ENCODE measurements at places on chromosomes 1 and 21.

DNA sequence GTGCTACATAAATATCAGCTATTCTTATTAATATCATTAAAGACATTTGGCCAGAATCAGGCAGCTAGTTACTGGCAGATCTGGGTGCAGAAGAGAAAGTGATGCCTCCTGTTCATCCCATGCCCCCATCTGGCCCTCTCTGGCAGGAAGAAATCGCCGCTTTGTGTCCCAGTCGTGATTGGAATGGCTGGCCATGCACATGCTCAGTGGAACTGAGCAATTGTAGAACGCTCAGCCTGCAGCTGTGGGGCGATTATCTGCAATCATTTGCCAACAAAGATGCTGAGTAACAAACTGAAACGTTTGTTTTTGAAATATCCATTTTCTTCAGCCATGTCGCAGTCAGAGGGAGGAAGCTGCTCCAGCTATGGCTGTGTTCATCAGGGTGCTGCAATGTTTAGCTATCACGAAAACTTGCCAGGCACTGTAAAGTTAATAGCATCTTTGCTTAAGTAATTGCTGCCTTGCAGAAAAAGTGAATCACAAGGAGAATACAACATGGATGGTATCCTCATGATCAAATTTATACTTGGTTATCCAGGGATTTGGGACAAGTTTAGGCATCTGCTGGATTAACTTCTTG is 36.5 kb downstream of the NGF start:
- no peaks in the 10 kb centered on the region for H3K27me3 ChIP-seq
- DNase-seq, result no peak
- H3K4me1 ChIP-seq, result peaks cover 10% of the 10 kb centered on the region
- H3K4me3 ChIP-seq, result no peak overlapping the region

DNA sequence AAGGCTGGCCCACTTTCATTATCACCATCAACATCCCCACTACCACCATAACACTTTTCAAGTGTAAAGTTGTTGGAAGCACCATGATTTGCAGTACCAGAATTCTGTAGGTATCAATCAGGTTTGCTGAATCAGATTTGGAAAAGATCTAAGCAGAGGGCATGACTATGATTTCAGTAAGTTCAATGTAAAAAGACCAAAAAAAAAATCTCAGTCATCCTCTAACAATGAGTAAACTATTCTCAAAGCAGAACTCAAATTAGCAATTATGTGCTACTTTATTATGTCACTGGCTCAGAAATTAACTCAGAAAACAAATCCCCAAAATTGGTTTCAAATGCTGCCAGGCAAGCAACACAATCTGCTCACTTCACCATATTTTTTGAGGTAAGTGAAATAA is 187.8 kb upstream of the HP1BP3 start:
- H3K4me1 ChIP-seq, result no peaks in the 10 kb centered on the region
- H3K4me3 ChIP-seq, result no peak overlapping the region
- H3K27ac ChIP-seq, result no peak overlapping the region
- DNase-seq, result no peak
- H3K27me3 ChIP-seq, result no peaks in the 10 kb centered on the region

DNA sequence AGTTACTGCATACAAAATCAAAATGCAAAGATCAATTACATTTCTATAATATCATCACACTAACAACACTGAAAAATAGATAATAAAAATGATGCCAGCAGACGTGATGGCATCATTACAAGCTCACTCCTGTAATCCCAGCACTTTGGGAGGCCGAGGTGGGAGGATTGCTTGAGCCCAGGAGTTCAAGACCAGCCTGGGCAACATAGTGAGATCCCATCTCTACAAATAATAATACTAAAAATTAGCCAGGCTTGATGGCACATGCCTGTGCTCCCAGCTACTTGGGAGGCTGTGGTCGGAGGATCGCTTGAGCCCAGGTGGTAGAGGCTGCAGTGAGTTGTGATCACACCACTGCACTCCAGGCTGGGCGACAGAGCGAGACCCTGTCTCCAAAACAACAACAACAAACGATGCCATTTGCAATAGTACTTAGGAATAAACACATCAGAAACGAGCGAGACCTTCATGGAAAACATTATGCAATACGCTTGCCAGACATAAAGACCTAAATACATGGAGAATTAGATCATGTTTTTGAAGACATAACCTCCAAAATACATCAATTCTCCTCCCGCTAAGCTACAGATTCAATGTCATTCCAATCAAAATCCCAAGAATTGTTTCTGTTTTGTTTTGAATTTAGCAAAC is 86.6 kb upstream of the ERRFI1 start:
- H3K4me1 ChIP-seq, result peaks cover 27% of the 10 kb centered on the region
- H3K36me3 ChIP-seq, result peaks cover 1% of the 10 kb centered on the region
- no peak overlapping the region for H3K27ac ChIP-seq
- H3K27me3 ChIP-seq, result no peaks in the 10 kb centered on the region
- DNase-seq, result no peak
- H3K4me3 ChIP-seq, result no peak overlapping the region

- peaks cover 20% of the 10 kb centered on the region for H3K4me1 ChIP-seq
- H3K27me3 ChIP-seq, result no peaks in the 10 kb centered on the region
- H3K36me3 ChIP-seq, result no peaks in the 10 kb centered on the region
Measured at GRCh38 chr1:185568155-185569123, 165.8 kb upstream of the HMCN1 start.

GRCh38 chr1:31583995-31584868 is 7.9 kb downstream of the TINAGL1 start:
- peaks cover 21% of the 10 kb centered on the region for H3K27me3 ChIP-seq
- H3K4me1 ChIP-seq, result peaks cover 1% of the 10 kb centered on the region
- H3K27ac ChIP-seq, result no peak overlapping the region

All from progenitor cell of endocrine pancreas (in vitro differentiated cells).